ENCODE measurements at places on chromosomes 12 and 14. TPM values are rescaled to one million over a fixed set of nuclear protein-coding genes. Genes with fewer than 3 reads are reported as not detected.

DNA sequence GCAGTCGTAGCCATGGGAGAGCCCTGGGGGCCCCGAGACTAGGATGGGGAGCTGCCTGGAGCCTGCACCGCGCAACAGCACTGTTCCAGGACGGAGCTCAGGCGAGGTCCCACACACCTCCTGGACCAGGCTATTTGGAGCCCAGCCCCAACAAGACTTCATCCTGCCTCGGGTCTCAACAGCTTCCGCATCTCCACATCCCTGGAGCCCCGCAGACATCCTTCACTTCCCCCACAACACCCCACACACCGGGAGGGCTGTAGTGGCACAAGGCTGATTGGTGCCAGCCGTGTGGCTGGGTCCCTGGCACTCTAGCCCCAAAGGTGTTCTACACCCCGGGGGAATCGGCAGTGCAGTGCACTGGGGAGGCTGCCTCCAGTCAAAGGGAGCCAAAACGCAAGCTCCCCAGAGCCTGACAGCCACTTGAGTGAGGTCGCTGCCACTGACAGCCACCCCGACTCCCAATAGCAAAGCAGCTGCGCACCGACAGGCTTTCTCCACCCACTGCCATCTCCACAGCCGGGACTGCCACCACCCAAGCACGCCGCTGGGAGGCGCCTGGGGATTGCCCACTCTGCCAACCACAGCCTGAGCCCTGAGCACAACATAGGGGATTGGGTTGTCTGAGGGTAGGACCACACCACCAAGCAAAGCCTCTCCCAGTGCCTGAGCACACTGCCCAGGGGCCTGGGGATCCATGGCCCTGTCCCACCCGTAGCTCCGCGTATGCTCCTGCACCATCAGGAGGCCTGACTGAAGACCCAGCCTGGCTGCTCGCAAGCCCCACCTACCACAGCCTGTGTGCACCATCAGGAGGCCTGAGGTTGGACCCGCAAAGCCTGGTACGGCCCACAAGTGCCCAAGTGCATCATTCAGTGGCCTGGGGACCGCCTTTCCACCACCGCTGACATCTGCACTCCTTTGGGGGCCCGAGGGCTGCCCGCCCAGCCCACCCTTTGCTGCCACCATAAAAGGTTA, 13.2 kb upstream of the KLRF1 start:
- H3K36me3 ChIP-seq: no peaks in the 10 kb centered on the region
- no peaks in the 10 kb centered on the region for H3K4me1 ChIP-seq
- H3K4me3 ChIP-seq: peak overlapping the region; percentile 26
- peak; percentile 59 for DNase-seq
- no peaks in the 10 kb centered on the region for H3K27me3 ChIP-seq

DNA sequence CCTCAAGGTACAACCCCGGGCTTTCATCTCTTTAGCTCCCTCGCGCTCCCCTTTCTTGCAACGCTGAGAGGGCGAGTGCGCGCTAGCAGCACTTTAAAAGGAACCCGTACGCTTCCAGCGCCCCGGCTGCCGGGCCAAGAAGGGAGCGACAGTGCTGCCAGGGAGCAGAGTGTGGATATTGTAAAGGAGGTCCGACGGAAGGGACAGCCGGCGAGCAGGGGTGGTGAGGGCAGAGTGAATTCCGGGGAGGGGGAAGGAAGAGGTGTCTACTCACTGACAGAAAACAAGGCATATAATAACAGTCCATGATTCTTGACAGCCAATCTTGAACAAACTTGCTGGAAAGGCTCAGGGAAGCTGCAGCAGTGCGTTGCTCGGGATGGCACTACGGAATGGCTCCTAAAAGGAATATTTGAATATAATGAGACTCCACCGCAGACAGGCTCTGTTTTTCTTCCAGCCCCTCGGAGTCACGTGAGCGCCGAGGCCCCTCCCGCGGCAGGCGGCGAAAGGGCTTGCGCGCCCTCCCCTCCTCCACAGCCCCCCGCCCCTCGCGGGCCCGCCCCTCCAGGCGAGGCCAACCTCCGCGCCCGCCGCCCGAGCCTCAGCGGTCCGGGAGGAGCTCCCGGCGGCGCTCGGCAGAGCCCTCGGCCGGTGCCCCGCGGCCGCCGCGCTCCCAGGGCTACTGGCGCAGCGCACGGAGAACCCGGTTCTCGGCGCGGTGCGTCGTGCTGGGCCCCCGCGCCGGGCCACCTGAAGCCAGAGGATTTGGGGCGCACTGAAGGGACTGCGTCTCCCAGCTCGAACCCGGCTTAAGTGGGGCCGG, 3.4 kb downstream of the BMP4 start:
- H3K4me1 ChIP-seq: no peaks in the 10 kb centered on the region
- H3K4me3 ChIP-seq: peak overlapping the region; percentile 29
- no peaks in the 10 kb centered on the region for H3K36me3 ChIP-seq
- no peaks in the 10 kb centered on the region for H3K27me3 ChIP-seq
- peak overlapping the region; percentile 22 for H3K27ac ChIP-seq

- H3K27me3 ChIP-seq: no peaks in the 10 kb centered on the region
- no peak overlapping the region for H3K27ac ChIP-seq
- H3K36me3 ChIP-seq: no peaks in the 10 kb centered on the region
- H3K4me3 ChIP-seq: no peak overlapping the region
These were observed 115.3 kb downstream of the PTGER2 start for GRCh38 chr14:52429451-52429850.

Gene FOXN4
- 0.12 TPM for polyA plus RNA-seq

Gene TIMELESS
- 7.6 TPM for polyA plus RNA-seq

- no peaks in the 10 kb centered on the region for H3K4me1 ChIP-seq
- no peak overlapping the region for H3K4me3 ChIP-seq
- no peak for DNase-seq
- no peaks in the 10 kb centered on the region for H3K36me3 ChIP-seq
- H3K27ac ChIP-seq: no peak overlapping the region
These were observed 11.6 kb downstream of the TEDC1 start for GRCh38 chr14:105502446-105503295.

Data from pancreas (tissue), 10 donors.